NCI-H187 (cell line): ENCODE measurements at places on chromosomes 16 and 17.

GRCh38 chr16:19555938-19556771 is 652 bp downstream of the VPS35L start:
- no peak for DNase-seq

GRCh38 chr17:545156-545555 is 169.5 kb downstream of the VPS53 start:
- peak; percentile 12 for DNase-seq

- DNase-seq, result no peak
Observed at GRCh38 chr16:85847681-85848601, 48.4 kb downstream of the COX4I1 start.

GRCh38 chr16:19846436-19846835 is 38.2 kb downstream of the GPRC5B start:
- no peak for DNase-seq
